ENCODE measurements at places on chromosomes 5 and 9. TPM values are rescaled to one million over a fixed set of nuclear protein-coding genes. Genes with fewer than 3 reads are reported as not detected.

CDX1 gene
- total RNA-seq = not detected

EXOC3 gene
- total RNA-seq = 41.3 TPM

CRHBP gene
- total RNA-seq = not detected

SPAAR gene
- not detected for total RNA-seq

OR1J1 gene
- not detected for total RNA-seq

SECISBP2 gene
- total RNA-seq = 33.0 TPM

AGTPBP1 gene
- total RNA-seq = 4.5 TPM

LURAP1L gene
- total RNA-seq = 9.0 TPM

WDR38 gene
- total RNA-seq = not detected

PCDHGA8 gene
- total RNA-seq = 2.8 TPM

Data from smooth muscle cell of the umbilical artery (primary cell).